A549 treated with Mapracorat at 1 μM for 4 hours (cell line): ENCODE measurements at places on chromosomes 11 and 22. TPM values are rescaled to one million over a fixed set of nuclear protein-coding genes. Genes with fewer than 3 reads are reported as not detected.

GAB4 gene
- total RNA-seq: not detected in 5 replicates

LMF2 gene
- total RNA-seq: 33.1 to 55.0 TPM (median 49.4 TPM) in 5 replicates

ANO1 gene
- total RNA-seq: 1.6 to 2.4 TPM (median 2.2 TPM) in 5 replicates

UPK3A gene
- not detected in 5 replicates for total RNA-seq
